DMS153 (cell line): ENCODE measurements at places on chromosomes 7 and 10.

DNA sequence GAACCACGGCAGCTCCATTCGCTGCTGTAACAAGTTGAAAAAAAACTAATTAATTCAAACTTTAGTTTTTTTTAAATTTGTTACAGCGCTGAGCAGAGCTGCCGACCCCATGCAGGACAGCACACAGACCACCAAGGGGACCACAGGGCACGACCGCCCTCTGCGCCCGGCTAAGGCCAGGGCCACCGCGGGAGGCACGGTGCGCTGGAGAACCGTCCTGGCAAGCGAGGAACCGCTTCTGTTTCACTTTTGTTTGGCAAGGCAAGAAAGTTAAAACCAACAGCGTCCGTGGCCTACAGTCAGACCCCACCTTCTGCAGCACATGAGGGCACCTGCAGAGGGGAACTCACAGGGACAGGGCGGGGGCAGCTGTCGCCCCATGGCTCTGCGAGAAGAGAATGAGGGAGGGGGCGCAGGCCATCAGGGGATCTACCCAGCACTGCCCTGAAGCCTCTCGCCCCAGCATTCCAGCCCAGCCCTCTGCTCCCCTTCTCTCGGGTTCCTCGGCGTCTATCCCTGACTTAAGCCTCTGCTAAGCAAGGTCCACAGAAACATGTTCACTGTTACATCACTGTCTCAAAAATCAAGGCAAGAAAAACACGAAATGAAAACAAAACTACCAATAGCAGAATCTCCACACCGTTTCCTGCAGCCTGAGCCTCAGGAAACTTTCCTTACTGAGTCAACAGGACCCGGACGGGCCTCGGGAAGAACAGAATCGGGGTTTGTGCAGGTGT is 204.4 kb downstream of the DIP2C start:
- no peak for DNase-seq

DNA sequence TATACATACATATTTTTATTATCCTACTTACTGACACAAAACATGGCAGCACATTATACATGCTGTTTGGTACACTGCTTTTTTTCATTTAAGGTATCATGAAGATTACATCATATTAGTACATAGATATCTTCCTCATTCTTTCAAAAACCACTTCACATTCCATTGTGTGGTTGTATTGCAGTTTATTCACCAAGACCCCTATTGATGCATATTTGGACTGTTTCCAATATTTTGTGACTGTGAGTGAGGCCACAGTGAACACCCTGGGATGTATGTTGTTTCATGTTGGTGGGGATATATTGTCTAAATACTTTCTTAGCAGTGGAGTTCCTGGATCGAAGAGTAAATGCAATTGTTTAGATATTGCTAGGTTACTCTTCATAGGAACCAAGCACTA is 39.0 kb downstream of the TFAM start:
- DNase-seq = no peak

DNA sequence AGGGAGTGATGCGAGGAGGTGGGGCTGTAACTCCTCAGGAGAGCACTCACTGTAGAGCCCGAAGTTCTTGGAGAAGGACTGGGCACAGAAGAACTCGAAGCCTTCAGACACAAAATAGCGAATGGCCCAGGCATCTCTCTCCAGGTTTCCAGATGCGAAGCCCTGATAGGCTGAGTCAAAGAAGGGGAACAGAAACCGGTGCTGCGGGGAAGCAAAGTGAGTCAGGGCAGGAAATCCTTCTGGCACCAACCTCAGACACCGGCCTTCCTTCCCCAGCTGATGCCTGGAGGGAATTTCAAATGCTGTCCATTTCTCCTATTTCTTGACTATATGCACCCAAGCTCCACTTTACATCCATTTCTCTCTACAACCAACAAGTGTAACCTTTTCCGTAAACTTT is 26.8 kb downstream of the GOT1 start:
- DNase-seq = no peak

DNA sequence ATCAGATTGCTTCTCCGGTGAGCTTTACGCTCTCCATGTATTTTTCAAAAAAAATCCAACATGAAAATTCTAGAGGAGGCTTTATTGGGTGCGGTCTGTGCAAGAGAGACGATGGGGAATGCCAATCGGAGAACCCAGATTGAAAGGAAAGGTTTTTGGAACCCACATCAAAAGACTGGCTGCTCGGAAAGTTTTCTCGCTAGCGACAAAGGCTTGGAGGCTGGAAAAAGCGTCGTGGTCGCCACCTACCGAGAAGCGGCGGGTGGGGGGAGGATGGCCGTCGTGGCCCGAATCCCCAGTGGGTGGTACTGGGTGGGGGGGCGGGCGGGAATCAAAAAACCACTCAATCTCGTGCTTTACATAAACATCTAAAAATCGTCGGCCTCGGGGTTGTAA is 1.1 kb upstream of the GTF2I start:
- DNase-seq = no peak

- DNase-seq = no peak
Observed at GRCh38 chr7:100639995-100640516, 1.3 kb downstream of the TFR2 start.

- peak; percentile 43 for DNase-seq
Observed at GRCh38 chr7:26556061-26556881, 264.6 kb downstream of the SNX10 start.

GRCh38 chr7:106354822-106355221 is 70.0 kb upstream of the NAMPT start:
- DNase-seq = no peak

- no peak for DNase-seq
Observed at GRCh38 chr10:16663444-16663843, 141.8 kb upstream of the C1QL3 start.

GRCh38 chr10:132607491-132607890 is 69.9 kb downstream of the INPP5A start:
- DNase-seq = no peak

- DNase-seq = no peak
Observed at GRCh38 chr7:98133621-98134303, 27.1 kb downstream of the LMTK2 start.

GRCh38 chr10:29810816-29811215 is 176.0 kb upstream of the SVIL start:
- DNase-seq = no peak

DNA sequence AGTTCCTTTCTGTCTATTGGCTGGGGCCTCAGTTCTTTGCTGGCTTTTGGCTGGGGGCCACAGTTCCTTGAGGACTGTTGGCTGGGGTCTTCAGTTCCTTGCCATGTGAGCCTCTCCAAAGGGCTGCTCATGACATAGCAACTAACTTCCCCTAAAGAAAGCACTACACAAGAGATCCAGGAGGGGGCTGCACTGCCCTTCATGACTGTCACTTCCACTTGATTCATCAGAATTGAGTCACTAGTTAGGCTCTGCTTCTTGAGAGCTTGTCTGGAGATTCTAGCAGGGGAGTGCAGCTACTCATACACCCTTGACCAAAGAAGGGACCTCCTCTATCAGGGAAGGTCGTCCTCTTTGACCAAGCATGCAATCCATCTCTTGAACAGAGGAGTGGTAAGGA is 38.0 kb upstream of the MKX start:
- no peak for DNase-seq

- no peak for DNase-seq
Observed at GRCh38 chr7:19648791-19649190, 60.0 kb downstream of the POLR1F start.

DNA sequence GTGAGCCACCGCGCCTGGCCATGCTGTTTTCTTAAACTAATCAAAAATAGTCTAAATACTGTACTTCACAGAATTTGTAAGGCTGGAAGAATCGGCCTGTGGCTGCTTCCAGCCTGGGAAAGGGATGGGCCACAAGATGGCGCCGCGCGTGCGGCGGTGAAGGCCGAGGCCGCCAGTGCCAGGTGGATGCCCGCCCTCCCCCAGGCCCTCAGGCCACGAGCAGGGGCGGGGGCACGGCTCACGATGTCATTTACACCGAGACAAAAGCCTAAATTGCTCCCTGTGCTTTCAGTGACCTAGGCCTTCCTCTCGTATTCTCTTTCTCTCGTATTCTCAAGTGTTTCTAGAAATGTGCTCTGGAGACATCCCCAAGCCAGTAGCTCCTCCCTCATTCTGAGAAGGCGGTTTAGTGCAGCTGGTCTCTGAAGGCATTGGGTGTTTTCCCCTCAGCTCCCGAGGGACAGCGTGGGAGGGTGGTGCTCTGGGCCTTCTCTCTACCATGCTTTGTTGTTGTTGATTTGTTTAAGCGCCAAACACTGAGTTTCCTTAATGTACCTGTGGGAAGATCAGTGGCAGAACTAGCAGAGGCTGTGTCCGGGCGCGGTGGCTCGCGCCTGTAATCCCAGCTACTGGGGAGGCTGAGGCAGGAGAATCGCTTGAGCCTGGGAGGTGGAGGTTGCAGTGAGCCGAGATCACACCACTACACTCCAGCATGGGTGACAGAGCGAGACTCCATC is 68.4 kb downstream of the CDC123 start:
- DNase-seq = peak; percentile 77

DNA sequence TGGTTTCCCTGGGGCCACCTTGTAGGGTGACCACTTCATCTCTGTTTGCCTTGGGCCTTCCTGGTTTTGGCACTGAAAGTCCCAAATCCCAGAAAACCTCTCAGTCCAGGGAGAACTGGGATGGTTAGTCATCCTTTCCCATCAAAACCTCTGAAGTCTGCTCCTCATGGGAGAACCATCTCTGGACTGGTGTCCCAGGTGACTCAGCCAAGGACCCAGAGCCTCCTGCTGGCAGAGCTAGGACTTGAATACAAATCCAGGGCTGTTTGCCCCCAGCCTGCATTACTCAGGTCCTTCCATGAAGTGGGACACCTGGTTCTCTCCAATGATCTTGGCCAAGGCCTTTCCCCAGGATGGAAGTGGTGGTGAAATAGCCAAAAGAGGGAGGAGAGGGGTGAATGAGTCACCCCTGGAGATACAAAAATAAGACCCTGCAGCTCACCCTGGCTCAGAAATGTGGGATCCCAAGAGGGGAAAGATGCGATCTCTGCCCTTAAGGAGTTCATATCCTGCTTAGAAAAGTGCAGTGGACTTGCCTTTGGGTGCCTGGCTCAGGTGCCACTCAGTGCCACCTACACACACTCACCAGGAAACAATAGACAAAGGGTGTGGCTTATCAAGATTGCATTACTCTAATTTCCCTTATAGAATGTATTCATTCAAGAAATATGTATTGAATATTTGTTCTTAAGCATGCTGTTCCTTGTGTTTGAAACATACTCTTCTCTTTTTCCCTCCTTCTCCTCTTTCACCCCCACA is 22.0 kb downstream of the ADRA2A start:
- no peak for DNase-seq

GRCh38 chr10:47349516-47349915 is 1.4 kb downstream of the RBP3 start:
- no peak for DNase-seq

DNA sequence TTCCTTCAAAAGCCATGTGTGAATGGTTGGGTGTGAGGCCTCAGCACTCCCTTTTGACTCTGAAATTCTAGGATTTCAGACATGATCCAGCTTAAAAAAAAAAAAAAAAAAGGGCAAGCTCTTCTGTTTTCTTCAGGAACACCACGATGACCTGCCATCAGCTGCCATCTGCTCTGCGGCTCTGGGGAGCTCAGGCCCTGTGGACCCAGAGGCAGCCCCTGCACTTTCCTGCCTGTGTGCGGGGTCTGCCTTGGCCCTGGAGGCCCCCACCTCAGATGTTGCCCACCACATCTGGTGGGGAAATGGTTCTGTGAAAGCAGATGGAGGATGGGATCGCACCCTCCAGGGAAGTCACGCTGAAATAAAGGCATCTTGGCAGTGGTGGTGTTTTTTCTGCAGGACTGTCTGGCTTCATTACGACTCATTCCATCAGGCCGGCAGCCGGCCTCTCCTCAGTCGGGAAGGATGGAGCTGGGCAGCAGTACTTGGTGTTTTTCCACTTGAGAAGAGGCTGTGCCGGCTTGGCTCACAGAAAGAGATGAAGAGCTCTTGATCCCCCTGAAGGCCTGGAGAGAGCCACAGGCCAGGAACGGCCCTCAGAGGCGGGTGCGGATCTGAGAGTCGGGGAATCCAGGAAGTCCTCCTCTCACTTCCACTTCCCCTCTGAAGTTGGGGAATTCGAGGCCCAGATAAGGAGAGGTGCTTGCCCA is 66.1 kb upstream of the AQP1 start:
- DNase-seq = no peak

GRCh38 chr10:35153716-35154115 is 27.1 kb downstream of the CREM start:
- DNase-seq = no peak

DNA sequence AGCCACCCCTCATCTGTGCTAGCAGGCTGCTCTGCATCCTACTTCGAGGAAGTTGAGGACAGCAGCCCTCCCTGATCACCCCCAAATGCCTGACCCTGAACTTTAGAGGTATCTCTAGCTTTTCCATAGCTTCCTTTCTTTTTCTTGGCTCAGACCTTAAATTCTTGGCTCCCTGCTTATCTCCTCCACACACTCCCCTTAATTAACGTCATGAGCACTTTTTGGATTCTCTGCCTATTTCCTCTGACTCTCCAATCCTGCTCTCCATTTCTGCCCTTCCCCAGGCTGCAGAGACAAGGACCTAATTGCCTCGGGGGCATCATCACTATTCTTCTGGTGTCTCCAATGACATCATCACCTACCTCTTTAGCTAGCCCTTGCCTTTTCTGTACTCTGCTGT is 40.8 kb upstream of the SEC61G start:
- DNase-seq = no peak

GRCh38 chr10:79940431-79940830 is 8.5 kb downstream of the SFTPD start:
- no peak for DNase-seq

GRCh38 chr10:122618461-122619165 is 58.1 kb downstream of the DMBT1 start:
- DNase-seq = no peak

GRCh38 chr7:90717296-90718060 is 121.4 kb downstream of the CDK14 start:
- no peak for DNase-seq

DNA sequence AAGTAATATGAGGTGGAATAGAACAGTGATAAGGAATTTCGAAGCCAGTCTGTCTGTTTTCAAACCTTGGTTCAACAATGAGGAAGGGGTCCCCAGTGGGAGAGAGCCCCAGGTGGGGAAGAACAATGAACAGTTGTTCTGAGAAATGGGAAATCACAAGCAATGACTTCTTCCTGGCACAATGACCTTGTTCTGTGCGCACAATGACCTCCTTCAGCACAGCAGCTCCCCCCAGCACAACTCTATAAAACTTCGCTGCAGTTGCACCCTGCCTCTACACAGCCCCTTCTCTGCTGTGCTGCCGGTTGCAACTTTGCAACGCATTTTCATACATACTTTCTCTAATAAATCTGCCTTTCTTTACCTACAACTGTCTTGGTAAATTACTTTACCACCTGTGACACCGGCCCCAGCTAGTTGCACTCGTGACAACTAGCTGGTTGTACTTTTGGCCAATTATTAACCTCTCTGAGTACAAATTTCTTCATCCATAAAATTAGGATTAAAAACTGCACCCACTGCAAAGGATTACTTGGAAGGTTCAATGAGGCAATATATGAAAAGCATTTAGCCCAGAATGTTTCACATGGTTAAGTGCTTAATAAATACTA is 40.5 kb downstream of the ASB4 start:
- DNase-seq = no peak

- no peak for DNase-seq
Observed at GRCh38 chr7:904847-905246, 28.5 kb downstream of the GET4 start.

- DNase-seq = no peak
Observed at GRCh38 chr7:85564861-85565260, 378.0 kb upstream of the SEMA3D start.

GRCh38 chr7:138661069-138661635 is 40.0 kb downstream of the SVOPL start:
- no peak for DNase-seq
